ENCODE measurements at places on chromosomes 3 and 15.

DNA sequence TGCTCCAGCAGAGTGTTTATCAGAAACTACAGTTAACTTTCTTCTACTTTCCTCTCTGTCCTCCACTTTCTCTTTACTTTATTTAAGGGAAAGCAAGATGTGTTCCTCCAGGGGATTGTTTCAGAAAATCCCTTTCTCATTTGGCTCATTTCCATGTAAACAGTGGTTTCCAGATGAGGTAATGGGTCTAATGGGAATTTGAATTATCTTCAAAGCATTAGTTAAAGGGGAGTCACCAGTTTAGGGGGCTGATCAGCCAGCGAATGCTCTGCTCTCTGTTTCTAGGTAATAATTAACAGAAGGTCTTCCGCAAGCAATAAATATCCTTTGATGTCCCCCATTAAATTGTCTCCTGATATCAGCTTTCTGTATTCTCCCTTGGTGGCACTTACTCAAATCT lies 30.4 kb upstream of the ZNF639 start:
- DNase-seq: no peak

DNA sequence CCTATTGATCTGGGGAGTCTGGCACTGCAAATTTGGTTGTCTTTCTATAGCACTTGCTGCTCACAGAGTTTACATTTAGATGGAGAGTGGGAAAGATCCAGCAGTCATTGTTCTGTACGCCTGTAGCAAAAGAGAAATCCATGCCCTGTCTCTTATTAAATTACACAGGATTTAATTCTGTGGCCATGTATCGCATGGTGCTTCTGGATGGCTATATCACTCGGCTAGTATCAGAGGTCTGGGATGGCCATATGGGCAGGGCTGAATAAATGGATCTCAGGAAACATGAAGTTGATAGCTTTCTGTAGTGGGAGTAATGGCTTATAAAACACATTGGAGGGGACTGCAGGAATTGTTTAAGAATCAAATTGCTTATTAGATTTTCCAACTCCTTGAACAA lies 325.8 kb upstream of the DPH6 start:
- DNase-seq: no peak

- no peak for DNase-seq
These were observed 12.1 kb downstream of the GAP43 start for GRCh38 chr3:115635406-115635805.

DNA sequence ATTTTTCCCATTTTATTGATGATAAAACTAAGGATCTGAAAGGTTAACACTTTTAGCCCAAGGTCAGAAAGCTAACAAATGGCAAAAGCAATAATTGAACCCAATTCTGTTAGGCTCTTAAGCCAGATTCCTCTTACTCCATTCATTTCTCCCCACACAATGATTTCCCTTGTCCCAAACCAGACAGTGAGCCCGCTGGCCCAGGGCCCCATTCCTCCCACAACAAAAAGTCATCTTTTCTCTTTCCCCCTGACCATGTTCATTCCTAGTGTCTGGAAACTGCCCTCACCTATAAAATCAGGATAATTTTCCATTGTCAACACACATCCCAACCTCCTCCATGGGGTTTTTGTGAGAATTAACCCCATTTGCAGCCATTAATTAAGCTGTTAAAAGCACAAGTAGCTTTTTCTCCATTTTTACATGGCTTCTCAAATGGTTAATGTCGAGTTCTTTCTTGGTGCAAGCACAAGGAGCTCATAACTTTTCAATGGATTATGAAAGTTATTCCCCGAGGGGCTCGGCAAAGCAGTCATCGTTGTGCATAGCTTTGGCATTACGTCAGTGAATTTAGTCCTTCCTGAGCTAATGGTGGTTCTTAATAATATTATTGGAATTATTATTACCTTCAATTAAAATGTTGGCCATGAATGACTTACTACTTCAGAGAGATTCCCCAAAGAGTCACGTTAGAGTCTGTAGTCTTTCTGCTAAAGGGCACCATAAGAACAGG lies 151.0 kb upstream of the WNT5A start:
- no peak for DNase-seq

- no peak for DNase-seq
These were observed 922.6 kb downstream of the TUSC7 start for GRCh38 chr3:117632191-117632590.

DNA sequence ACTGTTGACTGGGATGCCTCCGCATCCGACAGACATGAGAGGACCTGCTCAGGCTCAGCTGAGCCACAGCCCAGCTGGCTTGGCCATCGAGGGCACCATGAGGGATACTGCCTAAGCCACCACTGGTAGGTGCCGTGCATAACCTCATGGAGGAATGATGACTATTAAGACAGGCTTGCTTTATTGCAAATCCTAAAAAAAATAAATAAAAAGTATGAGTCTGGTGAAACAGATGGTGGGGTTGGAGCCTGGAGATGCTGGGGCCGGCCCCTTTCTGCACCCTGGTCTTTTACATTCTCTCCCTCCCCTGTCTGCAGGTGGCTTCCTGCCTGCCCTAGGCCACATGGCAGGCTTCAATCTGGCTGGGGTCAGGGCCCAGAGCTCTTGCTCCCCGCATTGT lies 24.0 kb upstream of the RAD18 start:
- no peak for DNase-seq

DNA sequence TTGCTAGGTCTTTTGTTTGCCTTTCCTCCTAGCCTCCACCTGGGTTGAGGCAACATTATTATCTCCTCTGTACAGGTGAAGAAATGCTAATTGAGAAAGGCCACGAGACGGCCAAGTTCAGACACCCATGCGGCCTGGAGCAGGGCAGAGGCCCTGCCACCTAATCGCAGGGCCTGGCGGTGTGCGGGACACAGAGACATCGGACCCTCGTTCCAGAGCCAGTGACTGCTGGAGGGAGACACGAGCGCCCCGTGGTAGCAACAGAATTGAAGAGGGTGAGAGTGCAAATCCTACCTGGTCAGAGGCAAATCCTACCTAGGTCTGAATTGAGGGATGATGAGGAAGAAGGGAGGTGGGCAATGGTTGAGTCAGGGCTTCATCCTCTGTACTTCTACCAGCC lies 113.8 kb upstream of the MEF2A start:
- DNase-seq: no peak

DNA sequence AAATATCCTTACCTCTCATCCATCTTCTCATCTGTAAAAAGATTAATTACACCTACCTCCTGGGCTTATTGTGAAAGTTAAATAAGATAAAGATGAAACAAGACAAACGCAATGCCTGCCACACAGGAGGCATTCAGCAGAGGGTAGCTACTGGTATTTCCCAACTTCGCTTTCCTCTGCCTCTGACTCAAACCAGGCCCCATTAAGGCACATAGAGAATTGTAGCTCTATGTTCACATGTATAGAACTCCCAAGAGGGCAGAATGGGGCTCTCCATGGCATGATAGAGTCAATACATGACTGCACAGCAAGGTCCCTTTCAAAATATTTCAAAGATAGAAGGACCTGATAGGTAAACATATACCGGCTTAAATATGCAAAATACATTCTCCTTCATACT lies 1.4 kb downstream of the LYSMD2 start:
- DNase-seq: no peak

- DNase-seq: no peak
These were observed 295.8 kb upstream of the LRRN1 start for GRCh38 chr3:3503411-3503810.

Data from iPS-NIHi11 (cell line).